ENCODE measurements at places on chromosomes 4 and X. TPM values are rescaled to one million over a fixed set of nuclear protein-coding genes. Genes with fewer than 3 reads are reported as not detected.

The AFF2 gene
- 0.13 TPM for total RNA-seq

The P2RY4 gene
- 0.18 TPM for total RNA-seq

The CSN1S1 gene
- total RNA-seq: not detected

The XAGE2 gene
- not detected for total RNA-seq

- DNase-seq: no peak
Measured at GRCh38 chrX:65894133-65894532, 145.7 kb downstream of the VSIG4 start.

DNA sequence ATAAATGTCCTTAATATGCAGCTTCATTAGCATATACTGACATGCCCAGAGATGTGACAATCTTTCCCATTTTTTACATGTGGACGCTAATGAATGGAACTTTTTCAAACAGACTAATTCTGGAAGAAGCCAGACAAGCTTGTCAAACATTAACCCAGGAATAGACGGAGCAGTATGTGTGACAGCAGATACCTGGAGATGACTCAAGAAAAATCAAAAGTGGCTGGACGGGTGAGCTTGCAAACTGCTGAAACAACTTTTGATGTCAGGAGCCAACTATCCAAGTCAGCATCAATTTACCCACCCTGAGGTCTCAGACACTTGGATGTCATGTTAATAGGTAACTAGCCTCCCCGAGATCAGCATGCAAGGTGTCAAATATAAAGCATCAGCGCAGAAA, 183.0 kb downstream of the PACRGL start:
- no peak for DNase-seq

GRCh38 chr4:41644288-41644914, 104.1 kb downstream of the PHOX2B start:
- peak; percentile 75 for DNase-seq

DNA sequence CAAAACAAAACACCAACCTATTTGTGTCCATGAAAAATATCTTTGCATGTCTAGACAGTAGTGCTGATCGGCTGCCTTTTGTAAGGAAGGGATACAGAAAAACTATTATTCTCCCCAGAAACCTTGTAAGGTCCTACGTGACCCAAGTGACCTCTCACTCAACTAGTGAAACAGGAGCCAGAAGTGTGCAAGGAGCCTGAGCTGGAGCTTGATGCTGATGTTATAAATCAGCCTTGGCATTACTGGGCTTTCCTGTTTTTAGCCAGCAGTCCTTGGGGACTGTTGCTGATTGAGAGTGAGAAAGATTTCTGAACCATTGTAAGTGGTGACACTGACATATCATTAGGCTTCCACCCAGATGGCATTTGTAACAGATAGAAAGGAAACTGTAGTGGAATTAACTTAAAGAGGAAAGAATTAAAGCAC, 100.8 kb upstream of the LIMCH1 start:
- DNase-seq: no peak

DNA sequence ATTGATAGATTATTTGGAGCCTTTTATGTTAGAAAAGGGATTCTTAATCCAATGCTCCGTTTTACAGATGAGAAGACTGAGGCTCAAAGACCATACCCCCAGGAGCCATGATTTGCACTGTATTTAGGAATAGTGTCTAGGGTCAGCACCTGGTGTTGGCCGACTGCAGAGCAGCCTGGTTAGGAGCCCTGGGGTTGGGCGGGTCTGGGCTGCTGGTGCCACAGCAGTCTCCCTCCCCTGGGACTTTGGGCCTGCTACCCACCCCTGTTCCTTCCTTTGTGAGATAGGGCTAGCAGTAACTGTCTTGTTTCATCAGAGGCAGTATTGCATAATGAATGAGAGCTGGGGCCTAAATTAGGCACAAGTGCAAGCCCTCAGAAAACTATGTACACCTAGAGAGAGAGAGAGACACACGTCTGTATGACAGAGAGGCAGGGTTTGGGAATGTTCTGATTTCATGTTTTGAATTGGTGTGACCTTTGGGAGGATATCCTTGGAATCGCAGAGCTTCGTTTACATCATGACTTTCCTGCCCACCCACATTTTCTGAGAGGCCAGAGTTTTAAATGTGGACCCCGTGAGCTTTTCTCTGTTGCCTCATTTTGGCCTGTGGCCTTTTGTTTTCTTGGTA, 111.7 kb downstream of the PTTG2 start:
- peak; percentile 57 for DNase-seq

- DNase-seq: no peak
Measured at GRCh38 chr4:152571770-152572169, 35.9 kb upstream of the FBXW7 start.

- DNase-seq: no peak
Measured at GRCh38 chr4:76867377-76867776, 30.6 kb downstream of the SOWAHB start.

DNA sequence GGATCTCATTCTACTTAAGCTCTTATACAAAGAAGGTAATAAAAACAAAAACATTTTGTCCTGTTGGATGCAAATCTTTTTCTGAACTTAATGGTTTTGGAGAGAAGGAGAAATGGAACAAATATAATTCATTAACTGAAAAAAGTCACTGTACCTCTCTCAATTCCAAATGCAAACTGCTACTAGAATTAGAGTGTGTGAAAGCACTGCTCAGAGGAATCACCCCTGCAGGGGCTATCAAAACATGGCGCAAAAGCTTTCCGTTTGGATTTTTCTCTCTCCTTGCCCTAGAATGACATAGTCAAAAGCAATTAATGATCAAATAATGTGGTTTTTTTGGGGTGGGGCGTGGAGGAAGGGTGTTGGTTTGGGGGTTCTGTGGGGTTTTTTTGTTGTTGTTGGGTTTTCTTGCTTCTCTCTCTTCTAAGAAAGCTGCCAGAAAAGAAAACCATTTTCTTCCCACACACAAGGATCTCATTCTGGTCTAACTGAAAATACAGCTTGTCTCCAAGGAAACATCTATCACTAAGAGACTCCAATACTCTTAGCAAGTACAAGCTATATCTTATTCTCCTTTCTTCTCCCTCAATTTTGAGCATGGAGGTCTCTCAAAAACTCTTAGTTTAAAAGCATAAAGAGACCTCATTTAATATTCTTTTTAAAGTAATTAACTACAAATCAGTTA, 41.6 kb downstream of the USP46 start:
- DNase-seq: no peak

DNA sequence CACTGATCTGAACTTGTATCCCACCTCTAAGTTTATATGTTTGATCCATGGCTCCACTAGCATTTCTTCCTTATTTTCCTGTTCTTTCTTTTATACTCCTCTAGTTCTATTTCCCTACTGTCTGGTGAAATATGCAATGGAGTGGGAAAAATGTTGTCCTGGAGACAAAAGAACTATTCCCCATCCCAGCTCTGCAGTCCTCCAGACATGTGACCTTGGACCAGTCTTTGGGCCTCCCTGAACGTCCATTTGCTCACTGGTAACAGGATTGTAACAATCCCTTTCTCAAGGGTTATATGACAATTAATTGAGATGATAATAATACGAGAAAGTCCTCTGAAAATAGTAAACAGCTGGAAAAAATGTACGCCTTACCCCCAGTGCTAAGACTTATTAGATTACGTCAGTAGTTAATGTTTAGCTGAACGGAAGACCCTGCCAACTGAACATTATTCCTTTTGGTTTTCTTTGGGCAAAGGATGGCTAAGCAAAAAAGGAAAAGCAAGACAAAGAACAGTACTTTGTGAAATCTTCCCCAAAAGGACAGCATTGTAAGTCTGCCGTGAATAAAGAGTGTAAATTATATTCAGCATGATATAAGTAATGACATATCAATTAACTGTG, 302.3 kb upstream of the PPARGC1A start:
- no peak for DNase-seq

DNA sequence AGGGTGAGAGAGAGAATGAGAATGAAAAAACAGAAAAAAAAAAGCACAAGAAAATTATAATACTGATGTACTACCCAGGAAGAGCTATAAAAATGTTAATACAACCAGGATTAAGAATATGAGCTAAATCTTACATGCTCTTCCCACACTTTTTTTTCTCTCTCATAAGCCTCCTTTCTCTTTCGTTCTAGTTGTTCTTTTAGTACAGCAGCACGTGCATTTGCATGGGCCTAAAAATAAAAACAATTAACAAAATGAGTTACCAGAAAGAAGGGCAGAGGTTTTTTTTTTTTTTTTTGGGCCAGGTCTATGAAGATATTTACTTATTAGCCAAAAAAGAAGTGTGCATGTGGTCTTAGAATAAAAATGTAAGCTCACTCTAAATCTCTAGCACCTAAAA, 105.5 kb downstream of the NEK1 start:
- DNase-seq: no peak

All from left lobe of liver (tissue), 2 donors.